ENCODE measurements at places on chromosomes 11 and 22. TPM values are rescaled to one million over a fixed set of nuclear protein-coding genes. Genes with fewer than 3 reads are reported as not detected.

MAJIN gene
- total RNA-seq: not detected

TMPRSS4 gene
- total RNA-seq: 0.40 TPM

EIF3M gene
- 214 TPM for total RNA-seq

DBX1 gene
- total RNA-seq: not detected

FAM180B gene
- total RNA-seq: not detected

TIMM10 gene
- 44.0 TPM for total RNA-seq

DEFB131B gene
- not detected for total RNA-seq
